ENCODE measurements at places on chromosomes 12 and 14. TPM values are rescaled to one million over a fixed set of nuclear protein-coding genes. Genes with fewer than 3 reads are reported as not detected.

Gene GALNT9
- total RNA-seq, result not detected

Gene ADAM20
- 2.6 TPM for total RNA-seq

Gene SLC10A1
- total RNA-seq, result not detected

Gene LHX5
- total RNA-seq, result 0.26 TPM

Gene PTCSC3
- not detected for total RNA-seq

Gene PRH2
- not detected for total RNA-seq

Gene TAS2R13
- 0.38 TPM for total RNA-seq

Gene PLEKHD1
- 0.26 TPM for total RNA-seq

Gene KRT7
- 895 TPM for total RNA-seq

Gene ADCY6
- total RNA-seq, result 13.4 TPM

Gene NRL
- total RNA-seq, result 0.79 TPM

Gene GLIPR1L1
- not detected for total RNA-seq
